Stimulated activated CD4-positive, alpha-beta T cell treated with anti-CD3 and anti-CD28 coated beads, Interleukin-1b, Interleukin-23, amount 100 ng/mL, for 4 hours (primary cell): ENCODE measurements at places on chromosomes 12 and 14.

GRCh38 chr14:55332654-55333570, 61.7 kb downstream of the FBXO34 start:
- DNase-seq = no peak

DNA sequence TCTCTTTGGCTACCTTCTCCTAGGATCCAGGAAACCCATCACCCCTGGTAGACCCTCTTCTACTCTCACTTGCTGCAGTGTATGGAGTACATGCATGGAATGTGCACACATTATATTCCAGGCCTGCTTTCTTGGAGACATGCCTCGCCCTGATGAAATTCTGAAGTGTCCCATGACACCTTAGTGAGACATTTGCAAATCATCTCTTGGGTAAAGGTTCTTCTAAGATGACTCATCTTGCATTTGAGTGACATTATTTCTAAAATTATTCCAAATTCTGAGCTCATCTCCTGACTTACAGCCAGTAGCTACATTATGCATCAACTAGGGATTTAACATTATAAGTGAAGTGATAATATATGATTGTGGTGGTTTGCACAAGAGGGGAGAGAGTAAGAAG, 49.8 kb downstream of the SDR9C7 start:
- DNase-seq = no peak

GRCh38 chr14:96135285-96135684, 69.4 kb upstream of the BDKRB2 start:
- DNase-seq = no peak

DNA sequence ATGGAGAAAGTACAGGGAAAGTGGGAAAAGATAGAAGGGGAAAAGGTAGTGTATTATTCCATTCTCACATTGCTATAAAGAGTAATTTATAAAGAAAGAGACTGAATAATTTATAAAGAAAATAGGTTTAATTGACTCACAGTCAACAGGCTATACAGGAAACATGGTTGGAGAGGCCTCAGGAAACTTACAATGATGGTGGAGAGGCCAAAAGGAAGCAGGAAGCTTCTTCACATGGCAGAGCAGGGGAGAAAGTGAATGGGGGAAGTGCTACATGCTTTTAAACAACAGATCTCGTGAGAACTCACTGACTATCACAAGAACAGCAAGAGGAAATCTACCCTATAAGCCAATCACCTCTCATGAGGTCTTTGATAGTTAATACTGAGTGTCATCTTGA, 725.0 kb upstream of the FLRT2 start:
- no peak for DNase-seq

DNA sequence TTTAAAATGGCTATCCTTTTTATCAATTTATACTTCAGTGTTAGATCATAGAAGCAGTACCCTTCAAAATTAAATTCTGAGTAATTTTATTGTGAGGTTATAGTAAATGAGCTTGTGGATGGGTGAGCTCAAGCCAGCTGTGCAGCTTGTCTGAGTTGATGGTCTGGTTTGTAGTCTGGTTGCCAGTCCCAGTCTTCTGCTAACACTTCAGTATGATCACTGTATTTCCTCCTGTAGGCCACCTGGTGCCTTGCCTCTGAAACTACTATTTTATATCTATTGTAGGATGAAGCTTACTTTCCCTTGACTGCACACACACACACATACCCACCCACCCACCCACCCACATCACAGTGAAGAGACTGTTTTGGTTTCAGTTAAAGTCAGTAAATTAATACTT, 496.4 kb downstream of the PCNX1 start:
- DNase-seq = no peak

DNA sequence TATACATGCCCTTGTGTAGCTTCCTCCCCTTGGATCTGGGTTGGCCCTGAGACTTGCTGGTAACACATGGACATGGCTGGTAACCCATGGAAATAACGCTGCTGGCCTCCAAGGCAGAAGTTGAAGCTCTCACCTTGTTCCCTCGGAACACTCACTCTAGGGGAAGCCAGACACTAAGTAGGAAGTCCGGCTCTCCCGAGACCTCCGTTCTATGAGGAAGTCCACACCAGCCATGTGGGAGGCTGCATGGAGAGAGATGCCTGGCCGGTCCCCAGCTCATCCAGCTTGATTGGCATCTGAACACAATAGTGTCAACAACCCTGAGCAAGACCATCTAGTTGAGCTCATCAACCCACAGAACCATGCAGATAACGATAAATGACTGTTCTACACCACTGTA, 39.7 kb upstream of the VRK1 start:
- no peak for DNase-seq

DNA sequence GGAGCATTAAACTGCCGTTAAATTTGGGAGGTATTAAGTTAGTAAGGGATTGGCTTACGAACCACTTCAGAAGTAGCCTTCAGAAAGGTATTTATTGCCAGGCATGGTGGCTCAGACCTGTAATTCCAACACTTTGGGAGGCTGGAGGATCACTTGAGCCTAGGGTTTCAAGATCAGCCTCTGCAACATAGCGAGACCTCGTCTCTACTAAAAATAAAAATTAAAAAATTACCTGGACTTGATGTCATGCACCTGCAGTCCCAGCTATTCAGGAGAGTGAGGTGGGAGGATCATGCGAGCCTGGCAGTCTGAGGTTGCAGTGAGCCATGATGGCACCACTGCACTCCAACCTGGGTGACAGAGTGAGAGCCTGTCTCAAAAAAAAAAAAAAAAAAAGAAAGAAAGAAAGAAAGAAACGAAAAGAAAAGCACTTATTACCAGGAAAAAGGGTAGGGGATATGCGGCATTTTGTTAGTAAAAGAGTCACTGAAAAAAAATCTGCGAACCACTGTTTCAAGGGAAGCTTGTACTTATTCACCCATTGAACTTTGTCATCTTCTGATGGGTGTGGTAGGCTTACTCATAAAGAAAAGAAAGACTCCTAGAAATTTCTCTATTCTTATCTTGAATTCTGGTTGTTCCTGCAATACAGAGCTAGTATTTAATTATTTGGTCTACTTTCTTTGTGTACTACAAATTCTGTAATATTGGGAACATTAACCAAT, 33.6 kb upstream of the PLEKHA5 start:
- no peak for DNase-seq

GRCh38 chr12:12010277-12011039, 60.3 kb upstream of the BCL2L14 start:
- peak; percentile 44 for DNase-seq

GRCh38 chr12:16857456-16857923, 251.5 kb upstream of the LMO3 start:
- DNase-seq = no peak

DNA sequence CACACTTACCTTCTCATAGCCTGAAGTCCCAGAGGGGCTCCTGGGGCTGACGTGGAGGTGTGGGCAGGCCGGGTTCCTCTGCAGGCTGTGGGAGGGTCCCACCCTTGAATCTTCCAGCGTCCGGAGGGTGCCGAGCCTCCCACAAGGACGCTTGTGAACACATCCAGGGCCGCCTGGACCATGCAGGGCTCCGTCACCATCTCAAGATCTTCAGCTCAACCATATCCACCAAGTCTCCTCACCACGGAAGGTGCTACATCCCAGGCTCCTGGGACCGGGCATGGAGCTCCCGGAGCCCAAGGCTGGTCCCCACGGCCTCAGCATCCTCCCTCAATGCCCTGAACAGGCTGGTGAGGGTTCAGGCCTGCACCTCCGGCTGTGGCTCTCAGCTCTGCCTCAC, 10.7 kb upstream of the FBRSL1 start:
- DNase-seq = no peak

DNA sequence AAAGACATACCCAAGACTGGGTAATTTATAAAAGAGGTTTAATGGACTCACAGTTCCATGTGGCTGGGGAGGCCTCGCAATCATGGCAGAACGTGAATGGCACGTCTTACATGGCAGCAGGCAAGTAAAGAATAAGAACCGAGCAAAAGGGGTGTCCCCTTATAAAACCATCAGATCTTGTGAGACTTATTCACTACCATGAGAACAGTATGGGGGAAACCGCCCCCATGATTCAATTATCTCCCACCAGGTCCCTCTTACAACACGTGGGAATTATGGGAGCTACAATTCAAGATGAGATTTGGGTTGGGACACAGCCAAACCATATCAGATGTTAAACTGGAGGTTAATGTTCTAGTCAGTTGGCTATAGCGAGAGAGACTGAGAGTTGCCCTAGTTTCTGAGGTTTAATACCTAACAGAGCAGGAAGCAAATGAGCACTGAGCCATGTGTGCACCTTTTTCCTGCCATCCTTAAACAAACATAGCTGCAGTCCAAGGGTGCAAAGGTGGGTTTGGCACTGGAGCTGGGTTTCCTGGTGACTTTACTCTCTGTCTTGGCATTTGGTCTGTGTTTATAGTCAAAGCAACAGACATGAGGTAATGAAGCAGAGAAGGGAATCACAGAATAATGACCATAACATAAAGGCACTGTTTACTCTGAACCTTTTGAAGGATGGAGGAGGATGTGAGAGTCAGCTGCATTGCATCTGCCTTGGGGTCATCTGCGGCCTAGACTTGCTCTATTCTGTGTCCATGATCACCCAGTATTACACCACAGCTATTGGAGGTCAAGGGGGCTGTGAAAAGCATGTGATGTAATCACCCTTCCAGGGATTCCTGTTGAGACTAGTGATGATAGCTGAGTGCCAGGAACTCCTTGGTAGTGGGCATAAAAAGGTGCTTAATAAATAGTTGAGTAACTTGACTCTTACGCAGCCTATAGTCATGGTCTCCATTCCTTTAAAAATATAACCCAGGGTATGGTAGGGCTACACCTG, 83.6 kb upstream of the USP44 start:
- DNase-seq = no peak

DNA sequence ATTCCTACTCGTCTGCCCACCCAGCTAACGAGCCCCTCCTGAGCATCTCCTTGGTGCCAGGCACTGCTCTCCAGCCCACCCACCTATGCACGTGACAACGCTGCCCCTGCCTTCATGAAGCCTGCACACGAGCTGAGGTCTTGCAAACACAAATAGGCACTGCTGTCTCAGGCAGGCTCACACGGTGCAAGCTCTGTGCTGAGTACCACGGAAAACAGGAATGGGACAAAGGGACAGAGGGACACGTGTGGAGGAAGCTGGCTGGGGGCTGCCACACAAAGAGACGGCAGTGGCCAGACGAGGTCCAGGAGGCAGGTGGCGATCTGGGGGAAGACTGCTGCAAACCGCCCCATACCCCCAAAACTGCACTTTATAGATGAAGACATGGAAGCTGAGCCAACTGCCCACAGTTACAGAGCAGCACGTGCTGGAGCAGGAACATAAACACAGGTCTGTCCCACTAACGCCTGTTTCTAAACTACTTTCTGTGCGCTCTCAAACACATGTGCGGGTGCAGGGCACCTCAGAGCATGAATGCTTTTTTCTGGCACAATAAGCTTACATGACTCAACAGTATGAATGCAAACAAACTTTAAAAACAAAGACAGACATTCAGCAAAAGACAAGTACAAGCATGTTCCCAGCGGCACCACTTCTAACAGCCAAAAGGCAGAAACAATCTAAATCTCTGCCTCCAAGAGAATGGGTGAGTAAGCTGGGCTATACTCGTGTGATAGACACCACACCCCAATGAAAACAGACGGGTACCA, 64.5 kb downstream of the AMN start:
- no peak for DNase-seq

GRCh38 chr14:32049361-32050088, 27.6 kb upstream of the ARHGAP5 start:
- no peak for DNase-seq

- no peak for DNase-seq
Observed at GRCh38 chr12:27034607-27035293, 12.4 kb downstream of the MED21 start.

- no peak for DNase-seq
Observed at GRCh38 chr12:65529771-65530435, 251.4 kb downstream of the MSRB3 start.

DNA sequence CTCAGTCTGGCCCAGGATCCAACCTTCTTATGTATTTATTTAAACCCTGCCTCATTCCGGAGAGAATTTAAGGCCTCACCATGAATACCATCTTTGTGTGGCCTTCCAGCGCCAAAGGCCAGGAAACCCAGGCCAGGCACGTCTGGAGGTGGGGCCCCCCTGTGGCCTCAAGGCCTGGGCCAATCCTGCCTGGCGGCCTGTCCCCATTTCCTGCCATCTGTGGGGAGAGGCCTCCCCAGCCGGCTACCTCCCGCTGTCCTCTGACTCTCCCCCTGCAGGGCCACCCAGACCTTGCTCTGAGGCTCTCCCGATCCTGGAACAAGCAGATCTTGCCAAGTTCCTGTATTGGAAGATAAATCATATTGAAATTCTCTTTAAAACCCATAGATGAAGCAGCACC, 37.4 kb upstream of the MEG3 start:
- DNase-seq = no peak

- no peak for DNase-seq
Observed at GRCh38 chr14:20675669-20676068, 8.7 kb upstream of the RNASE4 start.

- no peak for DNase-seq
Observed at GRCh38 chr14:54688229-54688628, 121.3 kb downstream of the SAMD4A start.

DNA sequence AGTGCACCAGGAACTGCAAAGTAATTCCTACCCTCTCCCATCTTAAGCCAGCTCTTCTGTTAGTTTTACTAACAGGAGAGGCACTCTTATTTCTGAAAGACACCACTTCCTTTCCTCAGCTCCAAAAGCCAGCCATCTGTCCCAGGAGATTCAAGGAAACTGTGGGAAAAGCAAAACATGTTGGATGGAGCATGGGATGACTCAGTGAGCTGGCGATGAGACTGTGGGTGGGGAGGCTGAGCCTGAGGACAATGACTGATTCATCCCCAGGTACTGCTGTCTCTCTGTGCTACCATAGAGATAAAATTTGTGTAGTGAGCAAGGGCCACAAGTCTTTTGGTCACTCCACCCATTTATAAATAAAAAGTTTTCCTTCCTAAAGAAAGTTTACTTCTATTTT, 141.4 kb downstream of the MYRFL start:
- DNase-seq = no peak

GRCh38 chr12:89991807-89992590, 283.4 kb upstream of the ATP2B1 start:
- no peak for DNase-seq

DNA sequence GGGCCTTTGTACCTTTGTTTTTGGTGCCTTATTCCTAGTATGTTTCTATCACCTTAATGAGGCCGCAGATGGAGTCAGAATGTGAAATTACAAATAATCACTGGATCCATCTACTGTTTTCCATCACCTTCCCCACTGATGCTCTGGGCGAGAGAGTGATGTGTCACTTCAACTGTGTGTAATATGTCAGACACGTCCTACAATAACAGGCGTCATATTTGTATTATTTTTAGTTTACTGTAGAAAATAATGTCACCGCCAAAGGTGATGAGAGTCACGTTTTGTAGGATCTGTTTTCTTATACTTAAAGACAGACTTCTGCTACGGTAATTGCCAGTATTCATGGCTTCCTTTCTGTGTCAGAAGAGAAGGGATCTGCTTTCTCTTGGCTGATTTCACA, 22.4 kb upstream of the P2RX4 start:
- DNase-seq = no peak

DNA sequence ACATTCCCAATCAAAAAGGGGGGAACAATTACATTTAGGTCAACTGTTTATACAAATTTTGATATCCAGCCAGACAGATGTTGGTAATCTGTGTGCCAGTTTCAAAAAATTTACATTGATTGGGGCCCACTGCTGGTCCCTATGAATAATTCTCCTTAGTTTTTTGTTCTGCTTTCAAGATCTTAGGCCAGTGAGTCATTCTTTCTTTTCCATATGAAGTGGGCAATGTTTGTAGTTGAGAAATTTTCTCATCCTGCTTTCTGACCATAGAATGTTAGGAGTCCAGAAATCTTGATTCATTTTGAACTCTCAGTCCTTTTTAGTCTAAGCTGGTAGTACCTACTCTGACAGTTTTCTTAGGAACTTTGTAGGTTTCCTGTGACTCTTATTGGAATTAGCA, 244.3 kb downstream of the DIO2 start:
- no peak for DNase-seq

- DNase-seq = no peak
Observed at GRCh38 chr12:100189636-100190394, 10.8 kb upstream of the ACTR6 start.
